ENCODE measurements at places on chromosomes 4 and X.

DNA sequence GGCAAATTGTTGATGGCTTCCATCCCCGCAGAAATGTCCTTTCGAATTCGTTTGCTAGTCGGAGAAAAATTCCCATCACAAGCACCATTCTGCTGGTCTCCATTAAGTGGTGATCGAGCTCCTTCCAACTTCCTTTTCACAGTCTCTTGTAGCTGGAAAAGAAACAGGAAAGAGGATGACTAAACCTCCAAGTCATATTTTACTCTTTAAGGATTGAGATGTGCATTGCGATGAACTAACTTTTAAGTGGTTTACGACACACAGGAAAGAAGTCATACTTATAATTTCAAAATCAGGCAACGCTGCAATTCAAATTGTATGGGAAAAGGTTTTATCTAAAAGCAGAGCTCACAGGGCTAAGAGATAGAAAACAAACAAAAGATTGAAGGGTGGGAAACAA lies 225.2 kb downstream of the MGST2 start:
- DNase-seq, result no peak
- H3K27me3 ChIP-seq, result peaks cover 2% of the 10 kb centered on the region
- H3K27ac ChIP-seq, result no peak overlapping the region

DNA sequence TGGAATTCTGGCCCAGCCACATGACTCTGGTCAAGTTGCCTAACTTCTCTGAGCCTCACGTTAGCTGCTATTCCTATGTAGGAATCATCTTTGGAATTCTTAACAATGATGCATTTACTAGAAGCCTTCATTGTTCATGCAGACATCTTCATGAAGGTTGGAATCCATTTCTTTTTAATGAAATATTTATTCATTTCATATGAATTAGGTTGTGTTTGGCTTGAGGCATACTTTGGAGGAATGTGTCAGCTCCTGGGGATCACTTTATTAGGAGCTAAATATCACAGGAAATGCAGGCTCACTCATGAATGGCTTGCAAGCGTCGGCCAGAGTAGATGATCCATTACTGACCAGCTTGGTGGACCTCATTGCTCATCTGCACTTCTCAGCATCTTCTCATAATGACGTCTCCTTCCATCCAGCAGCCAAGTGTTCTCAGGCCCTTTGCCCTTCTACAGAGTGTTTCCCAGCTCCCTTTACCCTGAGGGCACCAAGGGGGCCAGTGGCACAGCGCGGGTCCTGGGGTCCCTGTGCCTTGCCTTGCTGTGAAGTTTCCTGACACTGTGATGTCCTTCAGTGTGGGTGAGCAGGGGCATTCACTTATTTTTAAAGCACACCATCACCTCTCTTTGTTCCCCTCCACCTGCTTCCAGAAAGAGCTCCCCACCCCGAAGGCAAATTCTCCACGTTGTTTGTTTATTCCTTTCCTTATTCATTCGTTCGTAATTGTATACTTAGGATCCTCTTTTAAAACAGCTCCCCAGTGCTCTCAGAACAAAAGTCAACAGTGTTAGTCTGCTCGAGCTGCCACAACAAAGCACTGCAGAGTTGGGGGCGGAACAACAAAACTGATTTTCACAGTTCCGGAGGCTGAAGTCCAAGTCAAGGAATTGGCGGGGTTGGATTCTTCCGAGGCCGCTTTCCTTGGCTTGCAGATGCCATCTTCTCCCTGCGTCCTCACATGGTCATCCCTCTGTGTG lies 106.8 kb downstream of the STK32B start:
- no peak for DNase-seq
- no peaks in the 10 kb centered on the region for H3K4me1 ChIP-seq
- H3K27ac ChIP-seq, result no peak overlapping the region
- no peaks in the 10 kb centered on the region for H3K27me3 ChIP-seq
- no peaks in the 10 kb centered on the region for H3K36me3 ChIP-seq

DNA sequence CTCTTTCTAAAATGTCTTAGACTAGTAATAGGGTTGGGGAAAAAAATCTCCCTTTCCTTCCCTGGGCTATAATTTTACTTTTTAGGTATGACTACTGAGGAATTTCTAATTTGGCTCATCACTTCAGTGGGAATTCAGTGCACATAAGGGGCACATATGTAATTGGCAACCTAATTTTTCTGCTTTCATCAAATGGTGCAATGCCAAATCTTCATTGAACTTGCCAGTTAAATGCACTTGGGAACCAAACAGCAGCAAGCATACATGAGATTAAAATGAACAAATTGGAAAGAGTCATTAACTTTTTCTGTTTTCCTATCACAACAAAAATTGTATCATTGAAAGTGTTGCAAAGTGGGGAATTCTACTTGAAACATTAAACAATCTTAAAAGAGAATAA lies 2.9 kb upstream of the CCSER1 start:
- DNase-seq, result no peak
- peaks cover 13% of the 10 kb centered on the region for H3K4me1 ChIP-seq
- no peak overlapping the region for H3K27ac ChIP-seq
- H3K4me3 ChIP-seq, result no peak overlapping the region

DNA sequence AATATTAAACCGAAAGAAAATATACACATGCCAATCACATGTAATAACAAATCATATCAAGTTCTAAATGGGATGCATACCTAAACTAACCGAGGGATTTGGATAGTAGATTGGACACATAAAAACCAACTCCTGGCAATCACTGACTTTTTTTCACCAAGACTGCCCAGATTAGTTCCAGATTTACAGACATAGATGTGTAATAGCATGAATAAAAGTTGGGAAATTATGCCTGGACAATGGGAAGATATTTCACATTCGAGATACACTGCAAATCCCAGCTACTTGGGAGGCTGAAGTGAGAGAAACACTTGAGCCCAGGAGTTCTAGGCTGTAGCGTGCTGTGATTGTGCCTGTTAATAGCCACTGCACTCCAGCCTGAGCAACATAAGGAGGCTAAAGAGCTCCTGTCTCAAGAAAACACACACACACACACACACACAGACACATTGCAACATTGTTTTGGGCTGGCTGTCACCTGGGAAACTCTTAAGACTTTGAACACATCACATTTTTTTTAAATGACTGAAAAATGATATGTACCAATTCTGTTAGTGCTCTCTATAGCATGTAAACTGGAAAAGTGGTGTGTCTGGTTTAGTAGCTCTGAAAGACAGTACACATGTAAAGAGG lies 5.7 kb downstream of the RAB40A start:
- H3K27me3 ChIP-seq, result no peaks in the 10 kb centered on the region
- H3K36me3 ChIP-seq, result no peaks in the 10 kb centered on the region
- DNase-seq, result no peak
- no peaks in the 10 kb centered on the region for H3K4me1 ChIP-seq
- no peak overlapping the region for H3K4me3 ChIP-seq

DNA sequence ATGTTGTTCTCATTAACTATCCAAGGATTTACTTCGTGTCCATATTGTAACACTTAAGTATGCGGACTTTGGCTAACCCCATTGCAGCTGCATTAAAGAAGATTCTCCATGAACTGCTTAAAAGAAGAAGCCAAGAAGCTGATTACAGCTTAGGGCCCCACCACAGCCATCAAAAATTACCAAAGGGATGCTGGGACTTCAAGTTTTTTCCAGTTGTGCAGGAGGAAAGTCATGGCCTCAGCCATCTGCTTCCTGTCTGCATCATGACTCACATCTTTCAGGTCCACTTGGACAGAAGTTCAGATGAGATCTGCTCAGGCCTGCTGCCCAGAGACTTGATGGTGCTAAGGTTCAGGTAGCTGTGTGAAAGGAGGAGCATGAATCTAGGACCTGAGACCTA lies 38.8 kb upstream of the CAPN6 start:
- no peaks in the 10 kb centered on the region for H3K4me1 ChIP-seq
- no peak for DNase-seq
- no peaks in the 10 kb centered on the region for H3K27me3 ChIP-seq
- no peak overlapping the region for H3K4me3 ChIP-seq
- H3K36me3 ChIP-seq, result no peaks in the 10 kb centered on the region

- peak overlapping the region; percentile 22 for H3K27ac ChIP-seq
- peak overlapping the region; percentile 62 for H3K4me3 ChIP-seq
- no peak for DNase-seq
- H3K4me1 ChIP-seq, result peaks cover 25% of the 10 kb centered on the region
- H3K27me3 ChIP-seq, result peaks cover 4% of the 10 kb centered on the region
Measured at GRCh38 chrX:129957241-129958082, 25.0 kb upstream of the BCORL1 start.

DNA sequence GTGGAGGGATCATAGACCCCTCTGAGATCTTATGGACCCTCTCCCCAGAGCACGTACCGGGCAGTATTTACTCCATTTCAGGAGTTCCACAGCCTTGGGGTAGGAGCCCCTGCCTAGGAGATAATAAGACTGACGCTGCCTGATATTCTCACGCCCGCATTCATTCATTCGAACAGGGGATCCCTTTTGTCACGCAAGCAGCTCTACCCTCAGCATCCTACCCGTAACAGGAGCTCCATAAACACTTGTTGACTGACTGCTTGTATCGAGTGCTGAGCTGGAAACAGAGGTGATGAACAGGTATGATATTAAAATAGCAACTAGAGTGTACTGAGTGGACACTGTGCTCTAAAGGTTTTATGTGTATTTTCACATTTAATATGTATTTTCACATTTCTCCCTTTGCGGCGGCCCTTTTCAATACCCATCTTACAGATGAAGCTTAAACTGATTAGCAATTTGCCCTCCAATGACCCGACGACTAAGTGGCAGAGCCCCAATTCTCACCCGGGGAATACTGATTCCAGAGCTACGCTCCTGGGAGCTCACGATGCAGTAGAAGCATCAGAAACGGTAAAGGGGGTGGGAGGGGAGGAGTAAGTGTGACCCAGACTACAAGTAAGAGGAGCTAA lies 888 bp downstream of the RAB28 start:
- peak overlapping the region; percentile 79 for H3K27ac ChIP-seq
- peak; percentile 23 for DNase-seq
- peaks cover 8% of the 10 kb centered on the region for H3K36me3 ChIP-seq
- H3K4me3 ChIP-seq, result peak overlapping the region; percentile 86
- H3K4me1 ChIP-seq, result peaks cover 28% of the 10 kb centered on the region
- peaks cover 13% of the 10 kb centered on the region for H3K27me3 ChIP-seq

Measured in activated T-helper 2 cell treated with anti-CD3 and anti-CD28 coated beads, Interferon-gamma antibody, Interleukin-2, Interleukin-4, amounts not matched to agents 10 μg/mL and 5 μg/mL and 100 μg/mL, durations not matched to agents 14 hours and 24 hours and 36 hours (primary cell).